Hematopoietic multipotent progenitor cell (in vitro differentiated cells): ENCODE measurements at places on chromosomes 5 and 9.

DNA sequence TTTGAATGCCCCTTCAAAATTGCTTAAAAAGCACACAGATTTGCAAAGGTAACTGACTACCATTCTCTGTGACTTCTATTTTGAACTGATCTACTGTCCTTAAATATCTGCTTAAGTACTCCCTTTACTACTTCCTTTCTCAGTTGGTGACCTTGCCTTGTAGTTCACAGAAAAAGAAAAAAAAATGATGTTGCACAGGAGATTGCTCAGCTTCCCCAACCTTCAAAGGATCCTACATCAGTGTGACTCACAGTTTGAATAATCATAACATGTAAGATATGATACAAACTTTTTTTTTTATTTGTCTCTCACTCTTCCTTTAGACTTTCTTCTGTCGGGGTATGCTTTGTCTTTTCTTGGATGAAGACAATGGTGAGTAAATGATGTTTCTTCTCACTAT, 1029.6 kb downstream of the CDH12 start:
- DNase-seq: no peak

- DNase-seq: no peak
Observed at GRCh38 chr9:116383936-116384335, 230.3 kb downstream of the PAPPA start.

GRCh38 chr5:116652903-116653302, 78.3 kb upstream of the SEMA6A start:
- no peak for DNase-seq

- no peak for DNase-seq
Observed at GRCh38 chr9:23630488-23630887, 195.6 kb downstream of the ELAVL2 start.

- DNase-seq: no peak
Observed at GRCh38 chr9:18297056-18297841, 176.7 kb upstream of the ADAMTSL1 start.

- no peak for DNase-seq
Observed at GRCh38 chr9:100639854-100640253, 62.0 kb downstream of the CAVIN4 start.

DNA sequence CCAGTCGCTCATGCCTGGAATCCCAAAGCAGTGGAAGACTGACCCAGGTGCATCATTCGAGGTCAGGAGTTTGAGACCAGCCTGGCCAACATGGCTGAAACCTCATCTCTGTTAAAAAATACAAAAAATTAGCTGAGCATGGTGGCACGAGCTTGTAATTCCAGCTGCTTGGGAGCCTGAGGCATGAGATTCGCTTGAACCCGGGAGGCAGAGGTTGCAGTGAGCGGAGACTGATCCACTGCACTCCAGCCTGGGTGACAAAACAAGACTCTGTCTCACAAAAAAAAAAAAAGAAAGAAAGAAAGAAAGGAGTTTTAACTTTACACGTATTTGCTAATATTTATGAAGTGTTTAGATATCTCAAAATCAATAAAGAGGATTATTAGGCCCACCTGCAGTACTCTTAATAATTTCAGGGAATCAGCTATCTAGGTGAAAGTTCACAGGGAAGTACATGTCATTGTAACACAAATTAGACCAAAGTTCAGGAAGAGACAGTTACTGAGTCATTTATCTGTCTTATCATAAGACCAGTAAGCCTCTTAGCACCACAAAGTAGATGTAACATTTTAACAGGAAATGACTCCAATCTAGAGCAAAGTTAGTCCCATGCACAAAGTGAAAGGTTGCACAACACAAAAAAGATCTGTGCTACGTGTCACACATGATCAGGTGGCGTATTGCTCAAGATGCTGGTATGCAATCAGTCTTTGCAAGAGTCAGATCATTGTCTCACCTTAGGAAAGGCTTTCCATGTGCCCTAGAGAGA, 34.1 kb upstream of the PLIN2 start:
- DNase-seq: peak; percentile 82

- DNase-seq: no peak
Observed at GRCh38 chr9:92617195-92617813, 52.6 kb downstream of the IPPK start.

GRCh38 chr9:4674783-4675182, 4.6 kb upstream of the CDC37L1 start:
- no peak for DNase-seq

GRCh38 chr5:83042507-83042906, 34.7 kb downstream of the TMEM167A start:
- no peak for DNase-seq

- no peak for DNase-seq
Observed at GRCh38 chr5:172009536-172010270, 3.3 kb upstream of the FBXW11 start.

DNA sequence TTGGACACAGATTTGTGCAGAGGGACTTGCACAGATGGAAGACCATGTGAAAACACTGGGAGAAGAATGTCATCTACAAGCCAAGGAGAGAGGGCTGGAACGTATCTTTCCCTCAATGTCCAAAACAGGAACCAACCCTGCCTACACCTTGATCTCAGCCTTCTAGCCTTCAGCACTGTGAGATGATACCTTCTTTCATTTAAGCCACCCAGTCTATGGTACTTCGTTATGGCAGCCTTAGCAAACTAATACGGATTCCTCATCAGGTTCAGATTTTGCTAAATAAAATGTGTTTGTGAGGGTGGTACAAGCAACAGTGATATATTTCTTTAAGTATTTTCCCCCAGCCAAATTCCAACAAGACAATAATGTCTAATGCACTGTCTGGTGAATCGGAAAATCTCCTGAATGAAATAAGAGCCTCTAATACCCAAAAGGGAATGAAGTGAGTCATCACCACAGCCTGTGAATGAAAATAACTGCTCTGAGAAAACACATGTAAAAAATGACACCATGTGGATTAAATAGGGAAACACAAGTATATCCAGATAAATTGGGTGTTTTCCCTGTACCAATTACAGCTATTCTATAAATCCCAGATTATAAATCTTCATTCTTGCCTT, 182.8 kb upstream of the TARS1 start:
- DNase-seq: peak; percentile 36

GRCh38 chr5:104172976-104173375, 610.4 kb upstream of the NUDT12 start:
- DNase-seq: no peak

DNA sequence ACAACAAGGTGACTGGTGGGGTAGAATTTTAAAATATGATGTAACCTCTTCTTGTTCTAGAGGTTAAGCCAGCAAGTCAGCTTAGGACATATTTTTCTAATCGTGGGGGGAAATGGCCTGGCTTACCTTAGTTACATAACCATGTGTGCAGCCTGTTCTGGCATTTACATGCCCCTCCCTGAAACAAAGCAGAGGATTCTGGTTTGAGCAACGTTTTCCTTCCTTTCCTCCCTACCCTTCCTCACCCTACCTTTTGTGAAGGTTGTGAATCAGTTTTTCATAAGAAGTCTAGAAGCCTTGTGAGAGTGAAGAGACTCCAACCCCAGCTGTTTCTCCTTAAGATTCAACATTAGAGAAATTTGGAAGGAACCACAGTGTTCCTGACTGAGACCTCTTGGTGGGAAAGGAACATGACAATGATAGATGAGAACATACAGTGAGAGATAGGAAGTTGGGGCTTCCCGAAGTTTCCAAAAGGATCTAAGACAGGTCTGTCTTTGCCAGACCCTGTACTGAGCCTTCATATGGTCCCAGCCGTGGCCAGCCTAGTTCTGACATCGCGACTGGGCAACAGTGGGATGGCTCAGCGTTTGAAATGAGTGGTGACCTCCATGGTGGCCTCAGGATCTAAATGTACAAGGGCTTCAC, 365.2 kb downstream of the SPATA31D1 start:
- no peak for DNase-seq

GRCh38 chr9:135971892-135972291, 10.7 kb upstream of the UBAC1 start:
- peak; percentile 39 for DNase-seq

- DNase-seq: no peak
Observed at GRCh38 chr5:3120028-3120427, 368.6 kb upstream of the IRX2 start.

DNA sequence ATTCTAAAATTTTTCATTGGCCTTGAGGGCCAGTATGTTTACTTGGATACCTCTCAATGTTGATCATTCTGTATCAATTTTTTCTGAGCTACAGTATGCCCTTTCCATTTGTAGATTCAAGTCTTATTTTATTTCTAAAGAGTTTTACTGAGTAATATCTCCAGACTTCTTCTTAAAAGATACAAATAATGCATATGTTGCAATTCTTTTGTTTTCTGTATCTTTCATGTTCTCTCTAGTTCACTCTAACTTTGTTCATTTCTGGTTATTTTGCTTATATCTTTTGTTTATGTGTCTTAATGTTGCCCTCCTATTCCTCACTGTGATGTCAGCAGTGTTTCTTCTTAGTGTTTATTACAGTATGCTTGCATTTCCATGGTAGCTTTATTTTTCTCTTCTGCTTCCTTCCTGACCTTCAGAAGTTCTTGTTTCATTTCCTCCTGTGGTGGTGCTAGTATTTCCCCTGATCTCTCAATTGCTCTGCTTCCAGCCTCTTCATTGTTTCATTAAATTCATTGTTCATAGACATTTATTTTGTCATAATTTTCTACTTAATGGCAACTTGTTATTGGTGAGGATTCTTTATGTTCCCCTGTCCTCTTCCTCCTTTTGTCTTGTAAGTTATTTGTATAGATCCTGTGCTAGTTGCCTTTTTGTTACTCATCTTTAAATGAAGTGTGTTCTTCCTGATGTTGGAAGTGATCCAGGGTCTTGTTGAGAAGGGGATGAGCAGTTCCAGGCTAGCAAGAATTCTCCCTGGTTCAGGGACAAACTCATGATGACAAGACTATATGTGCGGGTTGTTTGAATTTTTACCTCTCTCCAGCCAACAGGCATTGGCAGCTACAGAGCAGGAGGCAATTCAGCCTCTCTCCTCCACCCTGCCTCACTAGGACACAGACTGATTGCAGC, 160.8 kb downstream of the DEPDC1B start:
- peak; percentile 21 for DNase-seq

DNA sequence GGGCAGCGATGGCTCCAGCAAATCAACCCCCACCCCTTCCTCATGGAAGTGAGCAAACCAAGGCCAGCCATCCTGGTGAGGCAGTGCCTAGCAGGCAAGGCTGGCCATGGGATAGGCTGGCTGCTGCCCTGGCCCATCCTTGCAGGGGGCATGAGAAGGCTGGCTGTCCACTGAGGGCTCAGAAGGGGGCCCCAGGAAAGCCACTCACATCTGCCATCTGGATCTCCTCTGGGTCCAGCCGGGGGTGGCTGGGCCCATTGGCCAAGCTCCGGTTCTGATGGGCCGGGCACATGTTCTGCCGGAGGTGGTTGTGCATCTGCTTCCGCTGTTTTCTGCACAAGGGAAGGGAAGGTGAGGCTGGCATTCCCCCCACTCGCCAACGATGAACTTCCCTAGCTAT, 57.1 kb downstream of the PSD2 start:
- no peak for DNase-seq

DNA sequence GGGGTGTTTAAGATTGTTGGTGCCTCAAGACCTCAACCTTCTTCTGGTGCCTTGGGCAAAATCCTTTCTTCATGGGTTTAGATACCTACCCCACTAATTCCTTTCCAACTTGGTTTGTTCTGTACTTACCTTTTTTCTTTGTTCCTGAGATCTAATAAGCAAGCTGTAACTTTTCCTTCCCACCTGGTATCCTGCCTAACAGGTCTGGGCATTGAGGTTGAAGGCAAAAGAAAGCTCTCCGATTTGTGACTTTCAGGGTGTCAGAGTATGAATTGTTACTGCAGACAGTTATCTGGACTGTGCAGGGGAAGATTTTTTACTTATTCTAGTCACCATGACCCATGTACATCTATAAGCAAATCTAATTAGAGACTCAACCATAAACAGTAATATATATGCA, 162.6 kb upstream of the DMRT1 start:
- DNase-seq: no peak

DNA sequence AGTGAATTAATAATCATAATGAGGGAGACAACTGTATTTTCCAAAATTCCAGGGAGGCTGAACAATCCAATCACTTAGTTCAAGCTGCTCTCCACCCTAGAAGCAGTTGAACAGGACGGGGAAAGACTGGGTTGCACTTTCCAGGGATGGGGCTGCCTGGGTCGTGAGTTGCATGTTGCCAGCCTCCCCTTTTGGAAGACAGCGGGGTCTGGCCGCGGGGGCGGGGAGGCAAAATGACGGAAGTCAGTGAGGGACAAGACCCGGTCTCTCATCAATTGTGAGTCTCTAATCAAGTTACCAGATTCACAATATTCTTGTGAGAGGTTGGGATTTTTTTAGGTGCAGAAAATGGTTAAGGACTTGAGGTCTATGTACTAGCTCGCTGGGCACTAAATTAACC, 484.1 kb downstream of the ZSWIM6 start:
- no peak for DNase-seq

- peak; percentile 57 for DNase-seq
Observed at GRCh38 chr5:5523066-5523505, 100.6 kb downstream of the ICE1 start.

DNA sequence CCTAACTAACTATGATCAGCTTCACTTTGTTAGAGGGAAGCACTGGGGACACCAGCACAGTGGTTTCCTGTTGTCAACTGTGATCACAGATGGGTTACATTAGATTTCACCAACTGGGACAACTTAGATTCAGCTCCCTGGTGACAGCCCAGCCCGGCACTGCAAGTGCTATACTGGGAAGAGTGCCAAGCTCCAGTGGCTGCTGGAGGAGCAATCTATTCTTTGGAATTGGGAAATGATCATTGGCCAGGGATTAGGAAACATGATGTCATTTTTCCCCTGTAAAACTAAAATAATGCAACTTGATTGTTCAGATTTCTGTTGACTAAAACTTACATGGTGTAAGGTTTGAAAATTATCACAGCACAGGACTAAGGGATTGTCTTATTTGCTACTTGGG, 33.2 kb downstream of the PTGR1 start:
- DNase-seq: no peak

DNA sequence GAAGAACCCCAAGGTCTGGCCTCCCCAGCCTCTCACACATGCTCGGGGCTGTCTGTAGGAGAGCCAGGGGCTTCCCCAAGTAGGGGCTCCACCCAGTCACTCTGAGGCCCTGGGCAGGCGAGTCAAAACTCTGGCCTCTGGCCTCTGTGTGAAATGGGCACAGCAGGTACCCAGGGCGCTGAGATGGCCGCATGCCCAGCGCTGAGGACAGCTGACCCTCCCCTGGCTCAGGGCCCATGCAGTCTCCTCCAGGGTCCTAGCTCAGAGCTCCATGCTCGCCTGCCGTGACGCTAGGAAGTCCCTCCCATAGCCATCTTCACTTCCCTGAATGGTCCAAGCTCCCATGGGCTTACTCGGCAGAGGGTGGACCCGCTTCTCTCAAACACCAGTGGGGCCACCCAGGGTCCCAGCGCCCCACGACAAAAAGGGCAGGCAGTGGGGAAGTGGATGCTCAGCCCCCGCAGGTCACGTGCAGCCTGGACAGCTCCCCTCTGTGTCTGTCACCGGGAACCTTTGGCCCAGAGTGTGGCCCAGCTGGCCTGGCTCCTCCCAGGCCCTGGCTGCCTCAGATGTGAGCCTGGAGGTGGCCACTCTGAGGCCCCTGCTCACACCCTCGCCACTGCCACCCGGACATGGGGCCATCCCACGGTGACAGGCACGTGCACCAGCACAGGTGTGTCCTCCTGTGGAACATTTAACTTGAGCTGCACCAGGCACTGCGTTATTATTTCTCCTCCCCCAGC, 12.2 kb upstream of the VAV2 start:
- DNase-seq: no peak
